ENCODE measurements at places on chromosomes 1 and 21.
A peak's percentile ranks its signal among the peaks of the same experiment; 100 is the strongest.

DNA sequence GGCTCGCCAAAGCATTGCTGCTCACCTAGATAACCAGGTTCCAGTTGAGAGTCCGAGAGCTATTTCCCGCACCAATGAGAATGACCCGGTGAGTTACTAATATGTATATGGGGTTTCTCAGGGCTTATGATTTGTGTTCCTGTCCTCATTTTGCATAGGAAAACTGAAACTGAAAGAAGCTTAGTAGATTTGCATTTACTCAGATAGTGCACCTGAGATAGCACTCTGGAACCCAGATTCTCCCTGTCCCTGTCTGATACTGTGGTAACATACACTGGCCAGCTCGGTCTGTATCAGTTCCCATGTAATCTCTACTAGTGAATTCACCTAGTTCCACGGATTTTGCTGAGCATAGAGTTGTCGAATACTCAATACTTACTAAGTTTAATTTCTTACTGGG is 28.1 kb downstream of the DAP3 start:
- DNase-seq: no peak

DNA sequence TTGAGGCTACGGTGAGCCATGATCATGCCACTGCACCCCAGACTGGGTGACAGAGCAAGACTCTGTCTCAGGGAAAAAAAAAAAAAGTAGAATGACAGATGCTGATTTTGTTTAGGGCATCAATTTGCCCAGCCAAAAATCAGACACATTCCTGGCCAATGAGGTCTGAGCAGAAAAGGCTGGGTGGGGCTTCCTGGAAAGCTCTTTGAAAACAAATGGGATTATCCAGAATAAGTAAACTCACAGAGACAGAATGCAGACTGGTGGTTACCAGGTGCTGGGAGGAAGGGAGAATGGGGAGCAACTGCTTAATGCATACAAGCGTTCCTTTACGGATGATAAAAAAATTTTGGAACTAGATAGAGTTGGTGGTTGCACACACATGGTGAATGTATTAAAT is 10.1 kb upstream of the CITED4 start:
- peak; percentile 36 for DNase-seq

DNA sequence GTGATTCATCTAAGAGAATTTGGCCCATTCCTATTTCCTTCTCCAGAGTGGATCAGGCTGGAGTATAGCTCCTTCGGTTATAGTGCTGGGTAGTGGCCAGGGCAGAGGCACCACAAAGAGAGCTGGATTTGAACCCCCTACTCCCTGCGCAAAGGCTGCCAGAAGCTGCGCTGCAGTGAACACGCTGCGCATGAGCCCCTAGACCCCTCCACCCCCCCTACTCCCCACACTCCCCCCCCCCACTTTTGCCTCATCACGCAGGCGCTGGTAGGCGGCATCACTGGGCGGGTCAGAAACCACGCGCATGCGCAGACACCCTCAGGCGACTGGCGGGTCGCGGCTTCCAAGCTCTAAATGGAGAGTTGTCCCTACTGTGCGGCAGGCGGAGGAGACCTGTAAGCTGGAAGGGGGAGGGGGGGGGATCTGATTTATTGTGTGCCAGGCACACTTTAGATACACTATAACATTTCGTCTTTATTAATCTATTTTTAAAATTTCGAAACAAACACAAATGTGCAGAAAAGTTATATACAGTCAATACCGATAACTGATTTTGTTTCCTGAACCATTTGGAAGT is 38.7 kb upstream of the HMGN1 start:
- DNase-seq: peak; percentile 85

GRCh38 chr1:60657926-60658325 is 424.4 kb upstream of the NFIA start:
- no peak for DNase-seq

DNA sequence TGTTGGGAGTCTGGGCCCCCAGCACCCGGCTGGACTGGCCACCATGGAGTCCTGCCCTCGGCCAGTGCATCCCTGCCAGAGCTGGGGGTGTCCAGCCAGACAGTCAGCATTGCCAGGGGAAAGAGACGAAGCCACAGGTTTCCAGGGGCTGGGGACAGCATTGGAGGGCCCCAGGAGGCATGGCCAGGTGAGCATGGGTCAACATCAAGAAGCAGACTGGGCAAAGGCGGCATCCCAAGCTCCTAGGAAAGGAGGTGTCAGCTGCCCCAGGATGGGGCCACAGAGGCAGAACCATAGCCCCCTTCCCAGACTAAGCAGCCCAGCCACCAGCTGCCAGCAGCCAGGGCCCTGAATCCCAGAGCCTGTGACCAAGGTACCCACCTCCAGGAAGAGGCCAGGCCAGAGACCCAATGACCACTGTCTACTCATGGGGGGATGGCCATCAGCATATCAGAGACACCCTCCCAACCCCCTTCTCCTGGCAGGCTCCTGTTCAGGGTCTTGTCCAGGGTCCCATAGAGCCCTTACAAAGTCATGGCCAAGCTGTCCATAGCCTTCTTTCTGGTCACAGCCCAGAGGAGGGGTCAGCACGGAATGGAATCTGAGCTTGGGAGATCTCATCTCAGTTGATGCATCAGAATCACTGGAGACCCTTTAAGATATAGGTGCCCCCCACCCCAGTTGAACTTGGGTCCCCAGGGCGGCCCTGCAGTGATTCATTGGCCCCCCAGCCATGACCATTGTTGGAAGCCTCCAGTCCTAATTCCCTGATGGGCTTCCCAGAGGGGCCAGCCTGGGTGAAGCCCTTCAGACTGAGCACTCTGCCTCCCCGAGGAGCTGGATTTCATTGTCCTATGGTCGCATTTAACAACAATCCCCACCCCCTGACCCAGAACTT is 32.5 kb downstream of the WNT3A start:
- no peak for DNase-seq

- no peak for DNase-seq
These were observed 7.3 kb downstream of the EDEM3 start for GRCh38 chr1:184747089-184747955.

GRCh38 chr1:44521378-44522080 is 116.5 kb downstream of the RNF220 start:
- no peak for DNase-seq

- no peak for DNase-seq
These were observed 132.4 kb downstream of the PROX1 start for GRCh38 chr1:214120191-214120590.

- DNase-seq: no peak
These were observed 629 bp downstream of the CTNNBIP1 start for GRCh38 chr1:9909234-9910046.

DNA sequence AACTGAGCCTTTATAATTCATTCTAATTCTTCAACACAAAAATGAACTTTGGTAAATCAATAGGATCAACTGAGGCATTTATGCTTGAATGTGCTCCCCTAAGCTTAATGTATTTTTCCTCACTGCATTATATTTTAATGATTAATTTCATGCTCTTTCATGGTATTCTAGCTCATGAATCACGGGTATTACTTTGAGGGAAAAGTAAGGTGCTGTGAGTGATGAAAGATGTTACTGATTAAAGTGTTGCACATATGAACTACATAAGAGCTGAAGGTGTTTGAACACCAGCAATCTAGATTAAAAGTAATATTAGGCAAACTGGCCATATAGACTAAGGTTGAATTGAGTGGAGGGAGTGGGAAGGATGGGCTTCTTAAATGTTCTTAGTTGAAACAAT is 1.9 kb downstream of the DPYD start:
- DNase-seq: no peak

GRCh38 chr1:109757936-109758786 is 5.6 kb downstream of the EPS8L3 start:
- DNase-seq: no peak

DNA sequence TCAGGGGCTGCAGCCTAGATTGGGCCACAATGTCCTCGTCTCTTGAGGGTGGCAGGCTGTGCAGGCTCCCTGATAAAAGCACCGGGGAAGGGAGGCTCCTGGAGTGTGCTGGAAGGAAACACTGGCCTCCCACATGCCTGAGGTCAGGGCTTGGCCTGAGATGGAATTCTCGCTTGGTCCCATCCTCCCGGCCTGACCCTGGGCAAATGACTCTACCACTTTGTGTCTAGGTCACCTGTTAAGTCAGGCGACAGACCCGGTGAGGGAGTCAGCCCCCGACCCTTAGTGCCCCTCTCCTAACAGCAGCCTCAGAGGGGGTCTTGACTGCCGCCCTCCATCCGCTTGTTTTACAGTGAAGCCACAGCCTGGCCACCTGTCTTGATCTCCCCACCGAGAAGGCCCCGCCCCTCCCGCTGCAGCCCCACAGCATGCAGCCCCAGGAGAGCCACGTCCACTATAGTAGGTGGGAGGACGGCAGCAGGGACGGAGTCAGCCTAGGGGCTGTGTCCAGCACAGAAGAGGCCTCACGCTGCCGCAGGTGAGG is 2.5 kb downstream of the SMIM1 start:
- DNase-seq: no peak

- DNase-seq: peak; percentile 86
These were observed 27.3 kb upstream of the EVA1B start for GRCh38 chr1:36350659-36351226.

- DNase-seq: no peak
These were observed 39.6 kb upstream of the PLEKHO1 start for GRCh38 chr1:150110116-150110515.

GRCh38 chr21:26943921-26944320 is 23.0 kb downstream of the ADAMTS5 start:
- DNase-seq: no peak

- DNase-seq: no peak
These were observed 154.6 kb downstream of the SLC30A10 start for GRCh38 chr1:219773775-219774174.

GRCh38 chr1:12141163-12141850 is 25.5 kb upstream of the TNFRSF1B start:
- no peak for DNase-seq

GRCh38 chr1:156910309-156910782 is 10.1 kb upstream of the LRRC71 start:
- no peak for DNase-seq

- no peak for DNase-seq
These were observed 4.0 kb downstream of the PBX1 start for GRCh38 chr1:164562947-164563520.

- peak; percentile 16 for DNase-seq
These were observed 829 bp downstream of the SPEN start for GRCh38 chr1:15848143-15848928.

- DNase-seq: peak; percentile 43
These were observed 9.1 kb upstream of the IRF2BP2 start for GRCh38 chr1:234619071-234619480.

DNA sequence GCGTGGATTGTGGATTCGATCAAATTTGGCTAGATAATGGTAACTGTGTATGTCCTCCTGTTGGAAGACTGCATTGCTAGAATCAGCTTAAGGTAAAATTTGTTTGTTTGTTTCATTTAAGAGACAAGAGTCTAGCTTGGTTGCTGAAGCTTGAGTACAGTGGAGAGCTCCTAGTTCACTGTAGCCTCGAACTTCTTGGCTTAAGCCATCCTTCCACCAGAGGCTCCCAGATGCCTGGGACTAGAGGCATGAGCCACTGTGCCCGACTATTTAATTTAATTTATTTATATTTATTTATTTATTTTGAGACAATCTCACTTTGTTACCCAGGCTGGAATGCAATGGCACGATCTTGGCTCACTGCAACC is 1.5 kb downstream of the PHACTR4 start:
- DNase-seq: no peak

DNA sequence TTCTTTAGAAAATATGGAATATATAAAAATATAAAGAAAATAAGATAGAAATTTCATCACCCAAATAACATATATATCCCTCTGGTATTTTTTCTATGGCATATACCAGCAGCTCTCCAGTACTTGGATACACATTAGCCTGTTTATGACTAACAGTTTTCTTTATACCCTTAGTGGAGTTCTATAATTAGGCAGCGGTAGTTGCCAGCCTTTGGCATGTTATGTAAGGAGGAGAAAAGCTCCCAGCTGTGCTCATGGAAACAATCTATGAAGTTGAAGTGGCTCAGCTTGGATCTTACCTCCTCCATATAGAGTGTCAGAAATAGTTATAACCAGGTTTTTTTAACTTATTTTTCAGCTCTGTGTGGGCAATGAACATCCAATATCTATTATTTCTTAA is 1636.8 kb downstream of the AMY1C start:
- no peak for DNase-seq

DNA sequence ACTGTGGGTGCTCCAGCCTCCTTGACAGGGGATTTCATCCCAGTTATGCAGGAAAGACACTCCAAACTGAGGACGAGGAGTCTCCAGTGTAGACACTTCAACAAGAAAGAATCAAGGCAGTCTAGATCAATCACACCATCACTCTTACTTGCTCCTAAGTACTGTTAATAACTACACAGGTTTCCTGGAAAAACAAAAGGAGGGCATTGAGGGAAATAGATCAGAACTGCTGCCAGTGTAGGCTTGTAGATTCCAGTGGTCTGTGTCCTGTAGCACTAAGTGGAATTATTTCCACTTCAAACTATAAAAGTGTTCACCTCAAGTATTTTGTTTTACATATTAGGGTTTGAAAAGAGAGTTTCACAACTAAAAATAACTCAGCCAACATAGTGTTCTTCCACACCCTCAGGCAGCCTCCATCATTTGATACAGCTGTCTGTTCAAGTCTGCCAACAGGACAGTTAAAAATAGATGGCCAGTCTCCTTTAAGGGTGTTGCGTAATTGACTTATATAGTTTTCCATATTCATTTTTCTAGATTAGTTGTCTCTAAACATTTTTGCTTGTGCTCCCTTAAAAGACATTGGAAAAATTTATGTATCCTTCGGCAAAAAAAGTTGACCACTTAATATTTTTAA is 32.0 kb upstream of the AGL start:
- peak; percentile 10 for DNase-seq

- DNase-seq: peak; percentile 48
These were observed 9.1 kb downstream of the COL8A2 start for GRCh38 chr1:36115931-36116330.

DNA sequence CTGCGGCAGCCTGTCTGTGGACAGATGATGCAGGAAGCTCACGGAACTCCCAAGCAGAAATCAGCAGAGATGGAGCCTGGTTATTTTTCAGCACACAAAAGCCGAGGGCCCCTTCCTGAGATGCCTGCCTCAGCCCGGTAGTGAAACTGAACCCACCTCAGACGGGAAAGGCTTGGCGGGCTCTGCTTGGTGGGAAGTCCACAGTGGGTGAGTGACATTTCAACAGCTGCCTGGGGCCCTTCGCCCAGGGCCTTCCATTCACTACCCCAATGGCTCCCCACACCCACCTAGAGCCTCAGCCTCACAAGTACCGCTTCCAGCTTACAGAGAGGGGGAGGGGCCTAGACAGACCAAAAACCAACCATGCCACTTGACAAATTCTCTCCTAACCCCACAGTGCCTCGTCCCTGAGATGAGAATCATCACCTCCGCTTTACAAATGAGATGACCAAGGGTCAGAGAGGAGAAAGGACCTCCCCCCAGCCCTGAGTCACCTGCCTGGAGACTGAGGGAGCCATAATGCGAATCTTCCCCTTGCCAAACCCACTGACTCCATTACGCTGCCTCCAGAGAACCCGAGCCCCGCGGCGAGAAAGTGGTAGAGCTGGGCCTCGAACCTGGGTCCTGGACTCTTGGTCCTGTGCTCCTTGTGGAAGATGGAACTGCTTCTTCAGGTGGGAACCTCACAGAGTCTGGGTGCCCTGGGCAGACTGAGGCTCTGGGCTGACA is 3.4 kb upstream of the ECE1 start:
- no peak for DNase-seq

GRCh38 chr1:2129256-2129943 is 65.2 kb downstream of the FAAP20 start:
- no peak for DNase-seq

GRCh38 chr1:240274569-240274968 is 182.9 kb downstream of the FMN2 start:
- DNase-seq: no peak

Measured in fibroblast of skin of right quadriceps (primary cell).